Stimulated activated CD8-positive, alpha-beta memory T cell treated with anti-CD3 and anti-CD28 coated beads, Interleukin-2, amount 100 ng/mL, for 48 hours (primary cell): ENCODE measurements at places on chromosomes 6 and 20.

- no peak for DNase-seq
These were observed 425.6 kb downstream of the PLCB1 start for GRCh38 chr20:8557711-8558110.

DNA sequence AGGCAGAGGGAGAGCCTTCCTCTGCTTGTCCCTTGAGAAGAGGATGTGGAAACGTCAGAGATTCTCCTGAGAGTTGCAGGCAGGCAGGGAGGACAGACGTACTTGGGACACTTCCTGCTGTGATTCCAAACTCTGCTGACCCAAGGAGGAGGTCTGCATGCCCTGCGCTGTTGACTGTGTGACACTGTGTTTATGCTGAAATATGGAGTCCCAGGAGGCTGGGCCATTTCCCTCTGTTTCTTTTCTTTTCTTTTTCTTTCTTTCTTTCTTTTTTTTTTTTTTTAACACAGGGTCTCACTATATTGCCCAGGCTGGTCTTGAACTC, 63.5 kb upstream of the BHLHE23 start:
- no peak for DNase-seq

- DNase-seq: no peak
These were observed 125.8 kb downstream of the LY86 start for GRCh38 chr6:6714118-6714897.

GRCh38 chr6:75244063-75244584, 523 bp upstream of the COX7A2 start:
- no peak for DNase-seq

DNA sequence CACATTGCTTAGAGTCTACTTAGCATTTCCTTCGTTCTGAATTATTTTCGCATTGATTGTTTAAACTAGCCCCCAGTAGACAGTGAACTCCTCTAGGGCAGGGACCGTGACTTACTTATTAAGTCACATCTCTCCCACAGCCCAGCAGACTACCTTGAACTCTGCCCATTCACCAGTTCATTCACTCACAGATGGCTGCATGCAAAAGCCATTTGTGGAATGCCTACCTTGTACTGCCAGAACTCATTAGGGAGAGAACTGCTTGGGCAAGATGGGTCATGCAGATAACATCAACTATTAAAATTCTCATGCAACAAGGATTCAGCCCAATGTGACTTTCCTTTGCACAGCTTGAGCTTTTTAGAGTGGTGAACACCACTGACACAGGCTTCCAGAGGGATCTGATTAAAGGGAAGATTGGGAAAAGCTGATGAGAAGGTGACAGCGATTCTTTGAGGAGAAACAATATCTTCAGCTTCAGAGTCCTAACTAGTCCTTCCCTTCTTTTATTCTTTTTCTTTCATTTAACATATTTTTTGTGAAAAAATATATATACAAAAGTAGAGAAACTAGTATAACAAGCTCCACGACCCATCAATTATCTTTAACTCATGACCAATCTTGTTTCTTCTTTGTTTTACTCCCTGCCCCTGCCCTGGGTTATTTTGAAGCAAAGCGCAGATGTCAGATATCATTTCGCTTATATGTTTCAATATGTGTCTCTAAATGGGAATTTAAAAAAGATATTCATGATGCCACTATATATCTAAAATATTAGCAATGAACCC, 273.9 kb downstream of the CDC5L start:
- no peak for DNase-seq

DNA sequence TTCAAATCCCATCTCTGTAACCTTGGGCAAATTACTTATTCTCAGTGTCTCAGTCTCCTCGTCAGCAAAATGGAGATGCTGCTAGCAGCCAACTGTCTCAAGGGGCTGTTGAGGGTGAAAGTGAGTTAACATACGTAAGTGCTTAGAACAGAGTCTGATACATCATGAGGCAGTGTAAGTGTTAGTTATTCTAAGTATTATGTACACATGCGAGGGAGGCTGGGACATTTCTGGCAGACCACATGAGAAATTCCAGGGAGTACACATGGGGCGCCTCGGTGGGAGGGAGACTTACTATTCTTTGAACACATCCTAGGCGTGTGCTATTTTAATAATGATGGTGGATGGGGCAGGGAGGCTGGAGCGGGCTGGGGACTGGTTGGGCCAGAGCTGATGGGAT, 99.1 kb downstream of the DLGAP4 start:
- no peak for DNase-seq
